WTC11 (cell line): ENCODE measurements at places on chromosomes 5 and 9. TPM values are rescaled to one million over a fixed set of nuclear protein-coding genes. Genes with fewer than 3 reads are reported as not detected.

The C5orf34 gene
- total RNA-seq: 7.3 to 9.7 TPM (median 9.4 TPM) in 3 replicates

The ADGRV1 gene
- total RNA-seq: 69.5 to 74.5 TPM (median 69.8 TPM) in 3 replicates

The OTULIN gene
- 23.0 to 25.0 TPM (median 24.1 TPM) in 3 replicates for total RNA-seq

The LCN6 gene
- total RNA-seq: not detected in 3 replicates

The DIPK1B gene
- 45.4 to 49.8 TPM (median 48.9 TPM) in 3 replicates for total RNA-seq

The RXRA gene
- 24.9 to 27.5 TPM (median 25.0 TPM) in 3 replicates for total RNA-seq

The PCDHAC1 gene
- 8.2 to 8.6 TPM (median 8.4 TPM) in 3 replicates for total RNA-seq

The ADAMTS13 gene
- total RNA-seq: 12.0 to 16.4 TPM (median 15.9 TPM) in 3 replicates

The RNF145 gene
- total RNA-seq: 74.9 to 76.8 TPM (median 75.7 TPM) in 3 replicates

- H3K27me3 ChIP-seq: peaks cover 36% of the 10 kb centered on the region
- H3K4me1 ChIP-seq: 0 out of 2 replicates have a peak, but pooled peaks cover 2% of the 10 kb centered on the region
- H3K4me3 ChIP-seq: no peak overlapping the region
- H3K36me3 ChIP-seq: no peaks in the 10 kb centered on the region
- no peak for DNase-seq
Observed at GRCh38 chr5:137496919-137497318, 2.2 kb downstream of the SPOCK1 start.

DNA sequence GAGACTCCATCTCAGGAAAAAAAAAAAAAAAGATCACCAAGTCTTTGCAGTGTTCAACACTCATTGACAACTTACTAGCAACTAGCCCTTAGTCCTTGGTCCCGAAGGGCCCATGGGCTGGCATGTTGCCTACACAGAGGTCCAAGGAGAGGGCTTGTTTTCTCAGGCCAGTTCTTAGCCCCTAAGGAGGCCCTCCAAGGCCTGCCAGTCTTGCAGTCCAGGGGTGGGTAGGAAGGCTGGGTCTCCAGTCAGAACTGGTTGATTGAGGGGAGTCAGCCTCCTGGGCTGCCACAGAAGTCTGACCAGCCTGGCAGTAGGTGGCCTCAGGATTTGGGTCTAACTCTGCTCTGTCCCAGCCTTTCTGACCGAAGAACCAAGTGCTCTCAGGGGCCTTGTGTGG lies 32.7 kb downstream of the IER5L start:
- 0 out of 2 replicates have a peak overlapping the region, but pooled peaks have one; percentile 27 for H3K27ac ChIP-seq
- H3K36me3 ChIP-seq: peaks cover 6% of the 10 kb centered on the region
- H3K27me3 ChIP-seq: no peaks in the 10 kb centered on the region
- no peak for DNase-seq
- no peak overlapping the region for H3K4me3 ChIP-seq

GRCh38 chr9:99411479-99412115 lies 189.5 kb downstream of the SEC61B start:
- H3K27ac ChIP-seq: no peak overlapping the region; the same call in 1 of the 2 replicates
- no peak for DNase-seq
- no peaks in the 10 kb centered on the region; the same call in 1 of the 2 replicates for H3K27me3 ChIP-seq
- peaks cover 25% of the 10 kb centered on the region for H3K4me1 ChIP-seq
- no peak overlapping the region for H3K4me3 ChIP-seq

GRCh38 chr9:92440751-92441046 lies 16.4 kb upstream of the OMD start:
- H3K36me3 ChIP-seq: no peaks in the 10 kb centered on the region
- no peaks in the 10 kb centered on the region for H3K4me1 ChIP-seq
- no peaks in the 10 kb centered on the region for H3K27me3 ChIP-seq
- no peak overlapping the region for H3K4me3 ChIP-seq
- no peak for DNase-seq

DNA sequence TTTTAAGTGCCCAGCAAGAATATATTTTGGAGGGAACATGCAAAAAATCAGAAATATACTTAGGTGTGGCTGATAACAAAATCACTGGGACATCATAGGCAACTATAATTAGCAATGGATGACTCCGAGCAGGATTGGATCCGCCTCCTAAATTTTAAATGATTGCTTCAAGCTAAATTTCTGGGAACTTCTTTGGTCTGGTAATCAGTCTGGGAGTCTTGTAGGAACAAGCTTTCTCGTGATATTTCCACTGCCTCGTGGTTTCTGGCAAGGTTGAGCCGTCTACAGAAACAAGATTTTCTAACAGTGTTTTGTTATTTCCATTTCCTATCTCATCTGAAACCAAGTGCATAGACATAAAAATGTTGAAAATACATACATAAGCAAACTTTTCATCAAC lies 232.6 kb downstream of the BNC2 start:
- no peak for DNase-seq
- peaks cover 24% of the 10 kb centered on the region for H3K4me1 ChIP-seq
- H3K27me3 ChIP-seq: no peaks in the 10 kb centered on the region
- H3K27ac ChIP-seq: peak overlapping the region; percentile 61
- H3K36me3 ChIP-seq: no peaks in the 10 kb centered on the region

DNA sequence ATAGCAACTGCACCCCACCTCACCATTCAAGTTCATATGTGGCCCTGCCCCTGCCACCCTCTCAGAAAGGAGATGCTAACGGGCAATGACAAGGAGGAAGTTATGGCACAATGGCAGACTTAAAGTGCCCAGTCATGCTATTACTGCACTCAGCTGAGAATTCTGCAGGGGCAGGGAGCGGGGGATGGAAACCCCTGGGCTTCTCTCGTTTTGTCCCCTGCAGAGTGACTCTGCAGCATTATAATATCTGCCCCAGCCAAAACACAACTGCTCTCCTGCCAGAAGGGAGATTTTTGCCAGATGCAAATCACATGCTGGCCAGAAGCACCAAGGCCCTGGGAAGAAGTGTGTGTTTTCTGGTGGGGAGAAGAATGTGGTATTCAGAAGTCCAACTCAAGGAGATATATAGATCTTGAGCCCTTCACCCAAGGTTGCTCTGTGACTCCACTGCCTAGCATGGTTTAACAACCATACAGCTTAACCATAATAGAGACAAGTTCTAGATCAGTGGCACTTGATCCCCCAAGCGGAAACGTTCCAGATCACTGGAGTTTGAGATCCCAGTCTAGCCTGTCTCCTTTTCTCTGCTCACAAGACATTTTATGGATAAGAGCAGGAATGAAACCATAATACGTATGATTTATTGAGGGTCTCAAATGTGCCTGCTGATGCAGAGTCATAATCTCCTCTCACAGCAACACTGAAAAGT lies 207.0 kb upstream of the MAP3K1 start:
- peaks cover 15% of the 10 kb centered on the region for H3K36me3 ChIP-seq
- H3K4me3 ChIP-seq: no peak overlapping the region
- peaks cover 3% of the 10 kb centered on the region for H3K27me3 ChIP-seq

- no peak overlapping the region for H3K4me3 ChIP-seq
- no peaks in the 10 kb centered on the region for H3K36me3 ChIP-seq
- peak; percentile 37 for DNase-seq
- no peak overlapping the region for H3K27ac ChIP-seq
Observed at GRCh38 chr5:66814146-66814991, 218.2 kb downstream of the MAST4 start.

GRCh38 chr5:148020257-148020988 lies 43.4 kb upstream of the SPINK5 start:
- no peak overlapping the region for H3K27ac ChIP-seq
- H3K4me3 ChIP-seq: no peak overlapping the region
- no peaks in the 10 kb centered on the region for H3K4me1 ChIP-seq
- H3K36me3 ChIP-seq: peaks cover 17% of the 10 kb centered on the region
- no peaks in the 10 kb centered on the region for H3K27me3 ChIP-seq

GRCh38 chr9:107721705-107722245 lies 232.2 kb upstream of the KLF4 start:
- H3K27ac ChIP-seq: no peak overlapping the region
- no peak for DNase-seq
- H3K27me3 ChIP-seq: no peaks in the 10 kb centered on the region; the same call in 1 of the 2 replicates
- H3K36me3 ChIP-seq: no peaks in the 10 kb centered on the region

DNA sequence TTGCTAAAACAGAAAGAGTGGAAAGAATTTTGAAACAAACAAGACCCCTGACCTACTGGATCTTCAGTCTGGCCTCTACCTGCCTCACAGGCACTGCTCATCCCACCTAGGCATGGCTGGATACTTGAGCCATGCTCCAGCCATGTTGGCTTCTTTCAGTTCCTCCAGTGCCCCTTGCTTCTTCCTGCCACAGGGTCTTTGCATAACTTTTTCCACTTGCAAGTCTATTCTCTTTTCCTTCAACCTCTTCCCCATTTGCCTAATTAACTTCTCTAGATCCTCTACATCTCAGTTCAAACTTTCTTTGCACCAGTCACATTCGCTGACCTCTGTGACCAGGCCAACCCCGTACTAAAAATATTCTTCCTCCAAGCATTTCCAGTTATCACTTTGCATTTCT lies 50.4 kb downstream of the STARD4 start:
- H3K27me3 ChIP-seq: no peaks in the 10 kb centered on the region
- peaks cover 7% of the 10 kb centered on the region; the same call in 1 of the 2 replicates for H3K36me3 ChIP-seq
- H3K4me3 ChIP-seq: no peak overlapping the region
- peak overlapping the region; percentile 58 for H3K27ac ChIP-seq
- peaks cover 23% of the 10 kb centered on the region for H3K4me1 ChIP-seq

GRCh38 chr9:18979367-18979766 lies 53.6 kb downstream of the SAXO1 start:
- no peaks in the 10 kb centered on the region for H3K27me3 ChIP-seq
- no peak overlapping the region for H3K4me3 ChIP-seq
- peaks cover 9% of the 10 kb centered on the region for H3K4me1 ChIP-seq
- H3K36me3 ChIP-seq: peaks cover 8% of the 10 kb centered on the region; the same call in 1 of the 2 replicates
- DNase-seq: no peak

GRCh38 chr5:15124871-15125568 lies 253.4 kb upstream of the ANKH start:
- H3K27ac ChIP-seq: no peak overlapping the region
- H3K36me3 ChIP-seq: peaks cover 15% of the 10 kb centered on the region
- H3K4me3 ChIP-seq: no peak overlapping the region
- no peak for DNase-seq
- no peaks in the 10 kb centered on the region; the same call in 1 of the 2 replicates for H3K27me3 ChIP-seq
- no peaks in the 10 kb centered on the region for H3K4me1 ChIP-seq

GRCh38 chr5:138077064-138077696 lies 6.7 kb upstream of the WNT8A start:
- no peak overlapping the region for H3K4me3 ChIP-seq
- H3K36me3 ChIP-seq: no peaks in the 10 kb centered on the region
- peaks cover 20% of the 10 kb centered on the region for H3K4me1 ChIP-seq
- peaks cover 14% of the 10 kb centered on the region for H3K27me3 ChIP-seq
- H3K27ac ChIP-seq: no peak overlapping the region
